ENCODE measurements at places on chromosomes 11 and 22.
A peak's percentile ranks its signal among the peaks of the same experiment; 100 is the strongest.

DNA sequence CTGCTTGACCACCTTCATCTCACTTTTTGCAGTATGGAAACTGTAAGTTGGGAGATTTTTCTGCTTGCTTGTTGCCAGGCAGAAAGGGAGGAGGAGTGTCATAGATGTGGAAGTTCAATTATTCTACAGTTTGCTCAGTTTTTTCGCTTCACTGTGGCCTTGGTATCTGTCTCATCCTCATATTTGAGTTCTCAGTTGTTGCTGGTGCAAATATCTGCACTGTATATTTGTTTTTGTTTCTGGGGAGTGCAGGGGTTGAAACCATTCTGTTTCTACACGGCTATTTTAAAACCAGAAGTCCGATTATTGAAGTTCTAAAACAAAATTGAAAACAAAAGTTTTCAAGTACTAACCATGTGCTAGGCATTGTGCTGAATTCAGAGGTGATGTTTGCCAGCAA lies 153.4 kb downstream of the JRKL start:
- DNase-seq = no peak

DNA sequence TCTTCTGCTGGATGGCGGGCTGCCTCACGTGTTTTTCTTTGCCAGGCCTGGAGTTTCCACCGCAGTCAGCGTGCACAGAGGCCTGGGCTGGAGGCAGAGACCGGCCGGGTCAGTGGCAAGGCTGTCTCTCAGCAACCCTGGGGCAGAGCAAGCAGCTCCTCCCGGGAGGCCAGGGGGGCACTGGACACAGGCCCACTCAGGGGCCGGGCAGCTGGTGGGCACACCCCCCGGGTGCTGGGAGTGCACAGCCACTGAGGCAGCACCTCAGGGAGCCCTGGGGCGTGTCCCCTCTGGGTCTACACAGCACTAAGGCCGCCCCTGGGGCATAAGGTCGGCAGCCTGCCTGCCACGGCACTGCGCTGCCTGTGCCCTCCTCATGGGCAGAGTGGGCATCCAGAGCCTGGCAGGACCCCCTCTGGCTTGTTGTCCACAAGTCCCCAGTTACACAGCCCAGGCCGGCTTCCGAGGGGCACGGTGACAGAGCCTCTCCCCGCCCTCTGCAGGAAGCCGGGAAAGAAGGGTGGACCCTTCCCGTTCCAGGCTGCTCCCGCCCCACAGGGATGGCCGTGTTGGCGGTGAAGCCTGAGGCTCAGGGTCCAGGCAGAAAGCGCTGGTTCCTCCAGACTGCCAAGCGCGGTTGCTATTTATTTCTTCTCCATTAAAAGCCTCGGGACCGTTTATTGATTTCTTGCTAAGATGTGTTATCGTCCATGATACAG lies 18.5 kb upstream of the TH start:
- DNase-seq = no peak

- DNase-seq = no peak
These were observed 416.4 kb downstream of the BRD1 start for GRCh38 chr22:49411236-49411635.

DNA sequence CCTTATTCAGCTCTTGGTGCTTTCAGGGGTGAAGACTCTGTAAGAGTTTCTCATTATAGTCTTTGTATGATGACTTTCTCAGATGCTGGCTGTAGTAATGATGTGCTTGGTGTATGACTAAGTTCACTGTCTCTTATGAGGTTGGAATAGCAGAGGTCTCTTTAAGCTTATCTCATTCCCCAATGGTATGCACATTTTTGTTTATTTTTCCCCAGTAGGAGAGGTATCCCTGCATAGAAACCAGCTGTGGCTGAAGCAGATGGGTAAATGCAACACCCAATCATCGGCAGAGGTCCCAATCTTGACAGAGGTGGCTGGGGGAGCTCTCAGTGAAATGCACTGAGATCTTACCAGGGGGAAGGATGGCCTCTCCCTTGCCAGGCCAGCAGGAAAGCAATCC lies 34.6 kb downstream of the BBOX1 start:
- no peak for DNase-seq

GRCh38 chr11:121864660-121865059 lies 251.4 kb downstream of the BLID start:
- no peak for DNase-seq

DNA sequence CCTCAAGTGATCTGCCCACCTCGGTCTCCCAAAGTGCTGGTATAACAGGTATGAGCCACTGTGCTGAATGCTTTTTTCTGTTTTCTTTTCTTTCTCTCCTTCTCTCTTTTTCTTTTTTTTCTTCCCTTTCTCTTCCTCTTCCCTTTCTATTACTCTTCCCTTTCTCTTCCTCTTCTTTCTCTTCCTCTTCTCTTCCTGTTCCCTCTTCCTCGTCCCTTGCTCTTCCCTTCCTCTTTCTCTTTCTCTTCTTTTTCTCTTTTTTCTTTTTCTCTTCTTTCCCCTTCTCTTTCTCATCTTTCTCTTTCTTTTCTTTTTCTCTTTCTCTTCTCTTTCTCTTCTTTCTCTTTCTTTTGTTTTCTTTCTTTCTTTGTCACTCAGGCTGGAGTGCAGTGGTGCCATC lies 1.2 kb downstream of the OOSP1 start:
- no peak for DNase-seq

GRCh38 chr11:9004183-9004926 lies 554 bp upstream of the NRIP3 start:
- DNase-seq = no peak

DNA sequence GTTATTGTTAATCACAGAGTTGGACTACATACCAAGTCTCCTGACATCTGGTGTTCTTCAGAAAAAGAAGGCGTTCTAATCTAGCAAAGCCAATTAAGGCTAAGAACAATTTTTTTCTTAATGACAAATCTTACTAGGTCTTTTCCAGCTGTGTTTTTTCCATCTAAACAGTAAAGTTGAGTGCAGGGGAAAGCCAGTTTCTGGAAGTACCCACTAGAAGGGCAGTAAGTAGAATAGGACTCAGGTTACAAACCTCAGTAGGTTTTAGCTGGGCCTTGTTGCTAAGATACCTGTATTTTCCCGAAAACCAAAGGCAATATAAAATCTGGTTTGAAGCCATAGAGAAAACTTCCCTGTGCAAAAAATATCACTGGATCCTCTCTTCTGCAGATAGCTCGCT lies 351.9 kb downstream of the ETS1 start:
- no peak for DNase-seq

DNA sequence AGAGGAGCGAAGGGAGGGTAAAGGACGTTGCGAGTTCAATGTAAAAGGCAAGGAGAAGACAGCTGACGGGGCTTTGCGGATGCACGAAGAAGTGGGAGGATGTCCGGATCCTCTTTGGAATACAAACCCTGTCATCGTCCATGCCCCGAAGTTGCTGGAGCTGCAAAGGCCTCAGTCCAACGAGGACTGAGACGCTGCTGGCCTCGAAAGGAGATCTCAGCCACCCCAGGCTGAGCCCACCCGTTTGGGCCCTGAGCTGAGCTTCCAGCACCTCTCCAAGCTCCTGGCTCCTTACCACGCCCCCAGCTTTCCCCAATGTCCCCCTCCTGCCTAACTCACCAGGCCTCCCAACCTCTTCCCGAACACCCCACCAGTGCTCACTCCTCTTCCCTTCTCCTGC lies 46.1 kb upstream of the PHF21B start:
- DNase-seq = no peak

GRCh38 chr22:21725956-21726649 lies 9.5 kb downstream of the YPEL1 start:
- no peak for DNase-seq

- no peak for DNase-seq
These were observed 97.9 kb downstream of the RCN1 start for GRCh38 chr11:32188785-32189184.

- DNase-seq = no peak
These were observed 13.7 kb downstream of the EHD1 start for GRCh38 chr11:64864473-64865285.

DNA sequence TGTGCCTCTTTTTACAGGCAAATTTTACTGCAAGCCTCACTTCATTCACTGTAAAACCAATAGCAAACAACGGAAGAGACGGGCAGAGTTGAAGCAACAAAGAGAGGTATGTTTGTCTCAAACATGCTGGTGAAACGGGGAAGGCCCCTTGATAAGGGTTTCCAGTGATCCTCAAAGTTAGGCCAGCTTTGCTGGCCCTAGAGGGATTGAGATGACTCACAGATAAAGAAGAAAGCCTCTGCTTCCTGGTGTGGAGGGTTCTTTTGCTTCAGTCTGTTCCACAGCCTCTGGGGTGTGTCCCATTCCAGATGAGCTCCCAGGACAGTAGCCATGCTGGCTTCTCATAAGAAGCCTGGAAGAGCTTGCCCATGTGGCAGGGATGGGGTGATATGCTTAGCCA lies 118.9 kb upstream of the PARVA start:
- no peak for DNase-seq

- no peak for DNase-seq
These were observed 18.9 kb downstream of the CASP5 start for GRCh38 chr11:105004021-105004420.

DNA sequence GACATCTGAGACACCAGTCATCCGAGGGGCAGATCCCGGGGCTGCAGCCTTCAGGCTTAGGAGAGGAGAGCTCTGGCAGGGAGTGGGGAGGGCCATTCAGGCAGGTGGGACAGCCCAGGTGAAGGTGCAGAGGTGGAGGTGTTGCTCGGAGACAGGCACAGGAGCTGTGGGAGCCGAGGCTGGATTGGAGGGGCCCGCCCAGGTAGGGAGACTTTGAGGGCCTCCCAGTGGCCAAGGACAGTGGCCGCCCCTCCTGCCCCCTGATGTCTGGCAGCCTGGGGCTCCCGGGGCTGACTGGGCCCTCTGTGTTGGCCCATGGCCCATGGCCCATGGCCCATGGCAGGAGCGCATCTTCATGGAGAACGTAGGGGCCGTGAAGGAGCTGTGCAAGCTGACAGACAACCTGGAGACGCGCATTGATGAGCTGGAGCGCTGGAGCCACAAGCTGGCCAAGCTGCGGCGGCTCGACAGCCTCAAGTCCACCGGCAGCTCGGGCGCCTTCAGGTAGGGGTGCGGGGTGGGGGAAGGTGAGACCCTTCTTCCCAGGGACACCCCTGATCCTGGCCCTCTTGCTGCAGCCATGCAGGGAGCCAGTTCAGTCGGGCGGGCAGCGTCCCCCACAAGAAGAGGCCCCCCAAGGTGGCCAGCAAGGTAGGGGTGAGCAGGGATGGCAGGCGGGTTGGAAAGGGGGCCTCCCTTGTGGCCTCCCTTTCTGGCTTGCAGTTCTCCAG lies 13.3 kb downstream of the TMEM258 start:
- no peak for DNase-seq

GRCh38 chr22:44419429-44419828 lies 78.6 kb downstream of the RTL6 start:
- DNase-seq = no peak

- DNase-seq = peak; percentile 53
These were observed 16.4 kb upstream of the MRGPRX2 start for GRCh38 chr11:19076744-19077589.
